T-helper 2 cell (primary cell): ENCODE measurements at places on chromosomes 12 and 14.

DNA sequence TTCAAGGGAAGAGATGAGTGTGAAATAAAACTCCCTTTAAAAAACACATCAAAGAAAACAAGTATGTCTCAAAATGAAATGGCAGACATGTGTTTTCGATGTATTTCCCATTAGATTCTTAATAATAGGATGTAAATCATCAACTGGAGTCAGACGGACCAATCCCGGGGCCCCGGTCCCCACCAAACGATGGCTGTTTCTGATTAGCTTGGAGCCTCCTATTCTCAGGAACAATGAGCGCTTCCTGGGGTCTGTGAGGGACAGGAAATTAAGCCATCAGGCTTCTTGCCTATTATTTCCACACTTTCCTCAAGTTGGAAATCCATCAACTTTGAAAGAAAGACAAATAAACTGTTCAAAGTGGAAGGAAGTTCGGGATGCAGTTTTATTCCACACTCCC is 179.4 kb downstream of the EFCAB11 start:
- DNase-seq = no peak

DNA sequence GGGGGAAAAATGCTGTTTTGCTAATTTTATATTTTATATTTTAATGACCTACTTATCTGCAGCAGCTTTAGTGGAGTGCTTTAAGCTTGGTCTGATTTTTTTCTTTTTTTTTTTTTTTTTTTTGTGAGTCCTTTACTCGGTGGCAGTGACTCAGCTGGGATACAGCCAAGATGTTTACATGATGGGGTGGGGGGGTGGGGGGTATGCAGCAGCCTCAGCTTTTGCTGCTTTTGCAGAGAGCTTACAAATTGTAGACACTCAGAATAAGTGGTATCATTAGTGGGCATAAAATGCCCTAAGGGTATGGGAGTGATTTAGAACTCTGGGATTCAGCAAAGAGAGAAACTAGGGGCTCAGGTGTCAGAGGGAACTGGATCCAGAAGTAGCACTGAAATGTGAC is 38.2 kb upstream of the ARHGAP5 start:
- DNase-seq = no peak

DNA sequence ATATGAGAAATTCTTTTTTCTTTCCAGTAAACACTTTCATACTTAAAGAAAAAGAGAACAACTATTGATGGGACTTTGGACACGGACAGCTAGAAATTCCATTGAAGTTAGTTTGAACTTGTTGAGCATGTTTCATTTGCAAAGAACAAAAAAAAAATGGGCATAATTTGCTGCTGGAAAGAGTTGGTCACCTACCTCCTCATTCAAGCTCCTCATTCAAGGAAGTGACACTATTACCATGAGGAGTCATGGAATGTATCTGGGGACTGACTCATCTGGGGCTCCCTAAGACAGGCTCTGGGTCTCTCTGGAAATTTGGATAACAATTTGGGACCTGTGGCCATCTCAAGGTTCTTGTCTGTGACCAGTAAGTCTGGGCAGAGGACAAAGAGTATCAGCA is 50.4 kb downstream of the KICS2 start:
- DNase-seq = no peak

DNA sequence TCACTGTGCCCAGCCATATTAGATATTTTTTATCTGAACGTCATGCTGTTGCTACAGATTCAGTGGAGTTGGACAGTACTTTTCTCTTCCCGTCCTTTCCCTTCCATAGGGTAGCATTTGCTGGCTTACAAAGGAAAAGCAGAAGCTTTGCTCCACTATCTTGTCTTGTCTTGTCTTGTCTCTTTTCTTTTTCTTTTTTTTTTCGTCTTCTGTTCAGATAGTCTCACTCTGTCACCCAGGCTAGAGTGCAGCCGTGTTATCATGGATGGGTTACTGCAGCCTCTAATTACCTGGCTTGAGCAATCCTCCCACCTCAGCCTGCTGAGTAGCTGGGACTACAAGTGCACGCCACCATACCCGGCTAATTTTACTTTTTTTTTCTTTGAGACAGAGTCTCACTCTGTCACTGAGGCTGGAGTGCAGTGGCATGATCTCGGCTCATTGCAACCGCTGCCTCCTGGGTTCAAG is 21.1 kb downstream of the OR10G3 start:
- no peak for DNase-seq

DNA sequence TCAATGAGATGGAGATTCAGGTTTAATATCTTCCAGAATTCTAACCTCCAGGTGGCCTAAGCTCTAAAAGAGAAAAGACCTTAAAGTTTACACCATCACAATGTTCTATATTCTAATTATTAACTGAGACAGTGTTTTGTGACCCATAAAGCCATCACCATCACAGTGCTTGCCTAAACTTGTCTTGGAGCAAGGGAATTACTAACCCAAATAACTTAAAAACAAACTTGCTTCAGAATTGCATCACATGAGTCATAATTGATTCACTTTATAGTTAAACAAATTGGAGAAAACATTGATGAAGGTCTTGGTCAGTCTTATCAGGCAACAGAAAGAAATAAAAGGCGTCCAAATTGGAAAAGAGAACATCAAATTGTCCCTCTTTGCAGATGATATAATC is 54.5 kb upstream of the ALG10 start:
- DNase-seq = no peak

GRCh38 chr12:1882405-1882804 is 36.0 kb downstream of the CACNA2D4 start:
- DNase-seq = no peak

- no peak for DNase-seq
These were observed 42.1 kb downstream of the GRIP1 start for GRCh38 chr12:66636771-66637170.

DNA sequence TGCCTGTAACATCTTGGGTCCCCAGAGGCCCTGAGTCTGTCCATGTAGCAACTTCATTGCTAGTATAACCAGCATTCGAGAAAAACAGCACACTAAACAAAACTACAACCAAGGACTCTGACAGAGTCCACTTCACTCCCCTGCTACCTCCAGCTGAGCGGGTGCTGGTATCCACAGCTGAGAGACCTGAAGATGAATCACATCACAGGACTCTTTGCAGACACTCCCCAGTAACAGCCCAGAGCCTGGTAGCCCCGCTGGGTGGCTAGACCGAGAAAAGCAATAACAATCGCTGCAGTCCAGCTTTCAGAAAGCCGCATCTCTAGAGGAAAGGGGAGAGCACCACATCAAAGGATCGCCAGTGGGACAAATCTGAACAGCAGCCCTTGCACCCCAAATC is 9.0 kb upstream of the IQSEC3 start:
- no peak for DNase-seq

- no peak for DNase-seq
These were observed 6.3 kb downstream of the SLC7A8 start for GRCh38 chr14:23177181-23177580.

DNA sequence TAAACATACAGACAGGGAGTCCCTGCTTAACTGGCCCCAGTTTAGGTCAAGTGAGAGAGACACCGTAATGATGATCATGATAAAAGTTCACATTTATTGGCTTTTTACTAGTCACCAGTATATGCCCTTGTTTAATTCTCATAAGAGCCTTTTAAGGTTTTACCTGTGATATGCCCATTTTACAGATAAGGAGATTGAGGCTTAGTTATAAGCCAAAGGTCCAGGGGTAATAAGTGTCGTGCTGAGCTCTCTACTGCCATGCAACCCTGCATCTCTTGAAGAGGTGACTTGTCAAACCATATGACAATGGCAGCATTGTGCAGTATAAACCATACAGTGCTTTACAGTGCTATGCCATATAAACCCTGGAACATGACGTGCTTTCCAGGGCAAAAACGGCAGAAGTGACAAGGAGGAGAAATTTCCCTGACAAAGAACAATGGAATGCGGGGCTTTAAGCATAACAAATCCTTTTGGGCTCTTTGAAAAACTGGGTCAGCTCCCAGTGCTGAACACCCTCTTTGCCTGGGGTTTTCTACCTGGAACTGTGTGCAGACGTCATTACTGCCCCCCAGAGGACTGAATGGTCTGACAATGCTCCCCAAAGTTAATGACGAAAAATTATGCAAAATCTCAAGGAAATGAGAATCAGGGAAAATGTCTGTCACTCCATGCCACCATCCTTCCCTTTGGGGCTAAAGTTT is 59.7 kb upstream of the C14orf132 start:
- DNase-seq = no peak

DNA sequence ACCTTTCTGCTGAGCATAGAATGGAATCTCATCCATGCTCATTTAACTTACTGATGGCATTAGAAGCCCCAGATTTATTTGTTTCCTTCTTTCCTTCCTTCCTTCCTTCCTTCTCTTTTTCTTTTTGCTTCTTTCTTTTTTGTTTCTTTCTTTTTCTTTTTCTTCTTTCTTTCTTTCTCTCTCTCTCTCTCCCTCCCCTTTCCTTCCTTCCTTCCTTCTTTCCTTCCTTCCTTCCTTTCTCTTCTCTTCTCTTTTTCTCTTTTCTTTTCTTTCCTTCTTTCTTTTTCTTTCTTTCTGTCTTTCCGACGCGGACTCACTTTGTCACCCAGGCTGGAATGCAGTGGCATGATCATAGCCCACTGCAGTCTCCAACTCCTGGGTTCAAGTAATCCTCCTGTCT is 55.9 kb downstream of the C12orf75 start:
- no peak for DNase-seq

GRCh38 chr14:90450667-90451066 is 53.8 kb downstream of the CALM1 start:
- DNase-seq = no peak

DNA sequence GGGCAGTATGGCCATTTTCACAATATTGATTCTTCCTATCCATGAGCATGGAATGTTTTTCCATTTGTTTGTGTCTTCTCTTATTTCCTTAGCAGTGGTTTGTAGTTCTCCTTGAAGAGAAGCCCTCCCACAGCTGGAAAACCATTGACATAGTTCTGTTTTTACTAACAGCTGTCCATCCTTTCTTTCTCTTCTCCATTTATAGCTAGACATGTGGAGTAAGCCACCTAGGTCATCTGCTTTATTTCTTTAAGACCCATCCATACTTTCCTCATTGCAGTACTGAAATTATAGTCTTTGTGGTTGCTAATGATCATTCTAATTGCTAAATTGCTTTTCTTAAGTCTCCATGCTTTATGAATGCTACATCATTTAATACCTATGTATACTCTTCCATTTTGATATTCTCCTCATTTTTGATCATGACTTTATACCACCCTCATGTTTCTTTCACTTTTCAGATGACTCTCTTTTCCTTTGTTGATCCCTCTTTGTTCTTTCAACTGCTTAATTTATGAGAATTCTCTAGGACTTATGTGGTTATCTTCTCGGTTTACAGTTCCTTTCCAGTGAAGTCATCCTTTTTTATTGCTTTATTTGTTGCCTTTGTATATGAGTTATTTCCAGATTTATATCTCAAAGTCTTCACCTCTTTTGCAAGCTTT is 114.2 kb downstream of the PCNX1 start:
- no peak for DNase-seq

GRCh38 chr14:70317969-70318634 is 41.4 kb downstream of the COX16 start:
- DNase-seq = no peak

DNA sequence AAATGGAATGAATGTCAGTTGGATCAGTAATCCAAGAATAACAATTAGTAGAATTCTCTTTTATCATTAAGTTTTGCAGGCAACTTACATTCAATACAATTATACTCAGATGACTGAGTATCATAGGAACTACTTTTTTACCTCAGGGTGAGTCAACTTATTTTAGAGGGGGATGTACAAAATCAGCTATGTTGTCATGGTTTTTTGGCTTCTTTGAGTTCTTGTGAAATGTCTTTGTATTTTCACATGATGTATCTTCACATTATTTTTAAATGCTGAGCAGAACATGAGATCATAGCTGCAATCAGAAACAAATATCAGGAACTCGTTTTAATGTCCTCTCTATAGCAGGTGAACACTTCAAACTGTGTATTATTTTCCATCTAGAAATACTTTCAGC is 65.3 kb upstream of the PTPRR start:
- no peak for DNase-seq

DNA sequence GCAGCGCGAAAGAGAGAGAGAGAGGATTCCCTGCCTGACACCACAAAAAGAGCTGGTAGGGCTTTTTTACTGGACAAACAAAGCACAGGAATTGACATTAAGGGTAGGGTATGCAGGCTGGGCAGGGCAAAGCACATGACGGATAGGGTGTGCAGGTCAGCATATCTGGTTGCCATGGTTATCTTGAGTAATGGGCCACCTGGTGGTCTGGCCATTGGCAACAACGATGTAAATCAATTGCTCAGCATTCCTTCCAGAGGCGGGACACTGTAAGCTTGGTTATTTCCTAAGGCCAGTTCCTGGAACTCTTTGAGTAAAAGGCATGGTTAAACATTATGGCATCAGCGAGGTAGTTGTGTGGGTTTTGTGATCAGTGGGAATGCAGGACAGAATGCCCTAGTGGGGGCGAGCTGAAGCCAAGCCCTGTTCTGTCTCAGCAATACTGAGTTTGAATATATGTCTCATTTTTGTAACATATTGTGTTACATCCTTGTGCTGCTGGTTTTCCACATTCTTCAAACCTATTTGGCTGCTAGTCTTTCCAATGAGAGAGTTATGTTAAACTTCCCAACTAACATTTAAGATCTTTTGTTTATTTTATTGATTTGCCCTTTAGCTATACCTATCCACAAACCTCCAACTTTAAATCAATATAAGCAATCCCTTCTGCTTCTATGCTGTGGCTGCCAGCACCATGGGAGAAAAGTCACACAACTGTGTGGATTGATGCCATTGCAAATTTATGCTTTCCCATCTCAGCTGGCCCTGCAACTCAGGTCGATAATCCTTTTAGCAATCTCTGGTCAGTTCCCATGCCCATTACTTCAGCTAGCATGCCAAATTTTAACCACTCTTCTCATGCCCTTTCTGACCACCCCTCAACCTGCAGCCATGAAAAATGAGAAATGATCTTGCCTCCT is 396.7 kb upstream of the PDE3A start:
- DNase-seq = no peak

DNA sequence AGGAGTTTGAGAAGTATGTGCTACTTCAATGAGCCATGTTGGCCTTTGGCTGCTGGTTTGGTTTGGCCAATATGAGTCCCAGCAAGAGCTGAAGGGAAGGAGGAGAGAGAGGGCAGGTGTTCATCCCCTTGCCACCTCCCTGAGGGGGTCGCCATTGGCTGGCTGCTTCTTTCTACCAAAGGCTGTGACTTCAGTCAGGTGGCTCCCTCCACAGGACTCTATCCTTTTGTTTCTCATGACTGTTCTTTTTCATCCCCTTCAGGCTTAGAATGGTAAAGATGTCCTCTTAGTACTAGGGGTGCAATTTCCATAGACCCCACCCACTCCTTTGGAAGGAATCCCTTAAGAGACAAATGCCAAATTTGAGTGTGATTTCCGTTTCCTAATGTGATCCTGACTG is 31.2 kb upstream of the OTOGL start:
- no peak for DNase-seq
